ENCODE measurements at places on chromosomes 3 and 15. TPM values are rescaled to one million over a fixed set of nuclear protein-coding genes. Genes with fewer than 3 reads are reported as not detected.

GRCh38 chr3:15032650-15033049 lies 32.5 kb downstream of the MRPS25 start:
- no peaks in the 10 kb centered on the region for H3K27me3 ChIP-seq
- H3K4me1 ChIP-seq = no peaks in the 10 kb centered on the region
- no peak overlapping the region for H3K4me3 ChIP-seq
- no peak overlapping the region for H3K27ac ChIP-seq

DNA sequence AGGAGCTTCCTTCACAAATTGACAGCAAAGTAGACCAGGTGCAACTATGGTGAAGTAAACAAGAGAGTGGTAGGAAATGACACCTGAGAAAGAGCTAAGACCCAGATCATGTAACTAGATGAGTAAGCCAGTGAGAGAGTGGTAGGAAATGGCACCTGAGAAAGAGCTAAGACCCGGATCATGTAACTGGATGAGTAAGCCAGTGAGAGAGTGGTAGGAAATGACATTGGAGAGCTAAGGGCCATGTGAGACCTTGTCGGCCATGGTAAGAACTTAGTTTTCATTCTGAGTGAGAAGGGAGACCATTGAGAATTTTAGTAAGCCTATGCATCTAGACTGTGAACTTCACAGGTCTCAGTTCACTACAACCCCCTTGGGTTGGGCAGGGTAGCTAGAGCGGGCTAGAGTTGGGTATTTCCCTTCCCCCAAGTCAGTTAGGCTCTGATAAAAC lies 5.4 kb upstream of the SENP7 start:
- no peaks in the 10 kb centered on the region for H3K36me3 ChIP-seq
- no peak overlapping the region for H3K27ac ChIP-seq
- peaks cover 4% of the 10 kb centered on the region for H3K4me1 ChIP-seq
- DNase-seq = no peak
- no peaks in the 10 kb centered on the region for H3K27me3 ChIP-seq

DNA sequence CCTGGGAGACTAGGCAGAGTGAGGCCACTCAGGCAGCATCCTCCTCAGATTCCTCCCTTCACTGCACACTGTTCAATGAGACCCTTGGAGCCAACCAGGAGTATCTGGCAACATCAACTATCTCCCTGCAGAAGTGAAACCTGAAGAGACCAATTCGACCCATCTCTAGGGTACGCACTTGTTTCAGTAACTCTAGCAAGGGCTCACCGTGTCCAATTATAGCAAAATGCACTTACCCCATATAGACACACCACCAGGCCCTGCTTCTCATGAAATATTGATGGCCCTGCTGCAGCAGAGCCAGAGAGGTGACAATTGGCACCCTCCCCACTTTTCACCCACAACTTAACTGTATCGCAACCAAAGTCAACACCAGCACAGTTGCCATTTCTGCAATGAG lies 196.1 kb upstream of the IGF1R start:
- no peak overlapping the region for H3K27ac ChIP-seq
- DNase-seq = no peak
- H3K4me3 ChIP-seq = no peak overlapping the region
- no peaks in the 10 kb centered on the region for H3K27me3 ChIP-seq
- H3K36me3 ChIP-seq = no peaks in the 10 kb centered on the region

GRCh38 chr15:57296473-57297162 lies 79.7 kb upstream of the CGNL1 start:
- no peaks in the 10 kb centered on the region for H3K36me3 ChIP-seq
- DNase-seq = no peak
- H3K27ac ChIP-seq = peak overlapping the region; percentile 26
- H3K4me1 ChIP-seq = no peaks in the 10 kb centered on the region
- no peaks in the 10 kb centered on the region for H3K27me3 ChIP-seq

The MYZAP gene
- 4.3 TPM for total RNA-seq

All from Caco-2 (cell line).